Astrocyte (in vitro differentiated cells and primary cell): ENCODE measurements at places on chromosomes 3 and 15.

DNA sequence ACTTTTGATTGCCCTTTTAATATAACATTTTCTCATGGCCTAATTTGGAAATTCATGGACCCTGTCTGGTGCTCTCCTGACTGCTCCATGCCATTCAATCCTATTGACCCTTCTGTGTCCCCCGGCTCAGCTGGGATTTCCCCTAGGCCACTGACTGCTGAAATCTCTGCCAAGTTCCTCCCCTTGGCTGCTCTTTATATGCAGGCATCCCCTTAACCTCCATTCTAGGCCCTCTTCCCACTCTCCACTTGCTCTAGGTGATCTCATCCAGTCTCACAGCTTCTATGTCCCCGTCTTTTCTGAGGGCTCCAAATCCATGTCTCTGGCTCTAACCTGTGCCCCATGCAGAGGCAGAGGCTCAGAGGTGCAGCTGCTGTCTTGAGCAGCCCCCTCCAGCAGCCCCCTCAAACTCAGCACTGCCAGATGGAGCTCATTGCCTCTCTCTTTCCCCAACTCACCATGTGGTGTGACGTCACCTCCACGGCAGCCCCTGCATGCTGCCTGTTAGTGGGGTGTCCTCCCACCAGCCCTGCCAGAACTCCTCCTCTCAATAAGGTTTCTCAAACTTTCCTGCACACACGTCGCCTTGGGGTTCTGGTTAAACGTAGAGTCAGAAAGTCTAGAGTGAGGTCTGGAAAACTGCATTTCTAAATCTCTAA, 6.6 kb downstream of the FSD2 start:
- DNase-seq, result no peak

DNA sequence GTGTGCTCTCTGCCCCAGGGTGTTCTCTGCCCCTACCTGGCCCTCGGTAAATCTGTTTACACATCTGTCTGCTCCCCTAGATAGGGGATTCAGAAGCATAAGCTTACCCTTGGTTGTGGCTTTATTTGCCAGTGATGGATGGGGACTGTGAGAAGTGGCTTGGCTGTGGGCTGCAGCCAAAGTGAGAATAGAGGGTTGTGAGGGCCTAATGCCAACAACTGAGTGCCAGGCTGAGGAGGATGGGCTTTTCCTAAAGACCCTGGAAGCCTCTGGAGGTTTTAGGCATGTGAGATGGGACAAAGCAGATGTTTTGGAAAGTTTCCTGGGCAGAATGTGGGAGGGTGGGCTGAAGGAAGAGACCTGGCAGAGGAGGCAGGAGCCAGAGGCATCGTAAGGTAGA, 15.4 kb upstream of the APEH start:
- no peak for DNase-seq

DNA sequence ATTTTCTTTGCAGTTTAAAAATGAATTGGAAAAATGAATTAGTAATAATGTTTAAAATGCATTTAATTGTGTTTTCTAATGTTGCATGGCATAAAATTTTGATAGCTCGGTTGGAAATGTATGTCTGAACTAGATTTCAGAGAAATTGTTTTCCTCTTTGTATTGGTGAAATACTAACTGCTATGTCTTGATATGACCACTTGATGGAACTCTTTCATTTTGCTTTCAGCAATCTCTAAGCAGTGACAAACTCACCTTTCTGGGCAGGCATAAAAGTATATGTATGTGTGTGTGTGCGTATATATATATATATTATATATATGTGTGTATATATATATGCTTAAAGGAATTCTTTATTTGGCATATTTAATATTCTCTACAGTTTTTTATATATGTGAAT, 239.3 kb upstream of the ZNF717 start:
- DNase-seq, result peak; percentile 16

DNA sequence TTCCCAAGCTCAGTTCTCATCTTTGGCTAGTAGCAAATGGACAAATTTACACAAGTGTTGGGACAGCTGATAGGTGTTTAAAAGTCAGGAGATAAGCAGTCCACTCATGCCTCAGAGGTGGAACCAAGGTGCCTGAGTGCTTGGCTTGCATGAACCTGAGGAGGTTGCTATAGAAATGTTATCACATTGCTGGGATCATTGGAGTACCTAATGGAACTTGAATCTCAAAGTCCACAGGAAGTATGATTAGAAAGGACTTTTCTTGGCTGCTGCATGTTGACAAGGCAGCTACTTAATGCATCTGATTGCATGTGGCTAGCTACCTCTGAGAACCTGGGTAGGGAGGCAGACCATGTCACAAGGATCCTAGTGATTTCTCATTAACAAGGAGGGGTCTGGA, 39.5 kb upstream of the C3orf80 start:
- DNase-seq, result no peak

GRCh38 chr3:100265016-100265415, 4.2 kb downstream of the TBC1D23 start:
- DNase-seq, result no peak

- DNase-seq, result no peak
These were observed 47.0 kb downstream of the OSBPL10 start for GRCh38 chr3:31934018-31934417.

DNA sequence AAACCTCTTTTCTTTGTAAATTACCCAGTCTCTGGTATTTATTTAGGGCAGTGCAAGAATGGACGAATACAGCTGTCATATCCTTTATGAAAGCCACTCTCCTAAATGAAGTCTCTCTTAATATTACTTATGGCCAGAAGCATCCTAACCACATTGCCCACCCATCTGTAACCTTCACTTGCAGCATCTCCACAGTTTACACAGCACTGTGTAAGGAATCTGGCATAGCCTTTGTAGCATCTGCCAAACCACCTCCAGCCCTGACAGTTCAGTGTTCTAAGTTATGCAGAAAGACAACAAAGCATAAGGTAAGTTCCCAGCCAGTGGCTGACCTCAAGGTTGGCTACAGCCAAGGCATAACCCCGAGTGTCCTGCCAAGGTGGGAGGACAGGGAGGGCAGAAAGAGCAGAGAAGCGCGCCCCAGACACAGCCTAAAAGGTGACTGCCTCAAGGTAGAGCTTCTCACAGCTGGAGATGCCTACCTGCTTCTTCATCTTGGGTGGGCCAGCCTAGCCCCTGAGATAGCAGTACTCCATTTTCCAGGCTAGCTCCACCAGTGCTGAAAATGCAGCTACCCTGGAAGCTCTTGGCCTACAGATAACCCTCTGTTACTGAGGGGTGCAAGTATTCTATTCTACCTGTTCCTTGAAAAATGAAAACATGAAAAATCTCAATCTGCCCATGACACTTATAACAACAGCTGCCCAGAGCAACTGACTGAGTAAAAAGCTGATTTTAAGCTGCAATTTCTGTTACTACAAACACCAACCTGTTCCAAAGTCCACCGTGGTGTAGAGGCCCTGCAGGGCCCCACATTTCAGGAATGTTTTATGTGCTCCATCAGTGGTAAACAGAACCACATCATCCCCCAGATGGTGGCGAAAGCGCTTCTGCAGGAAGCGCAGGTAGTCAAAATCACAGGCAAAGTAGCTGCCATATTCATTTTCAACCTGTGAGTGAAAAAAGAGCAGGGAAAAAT, 39.3 kb downstream of the GLB1 start:
- peak; percentile 41 for DNase-seq

- DNase-seq, result no peak
These were observed 77.9 kb downstream of the ADAMTS17 start for GRCh38 chr15:100263721-100264455.

DNA sequence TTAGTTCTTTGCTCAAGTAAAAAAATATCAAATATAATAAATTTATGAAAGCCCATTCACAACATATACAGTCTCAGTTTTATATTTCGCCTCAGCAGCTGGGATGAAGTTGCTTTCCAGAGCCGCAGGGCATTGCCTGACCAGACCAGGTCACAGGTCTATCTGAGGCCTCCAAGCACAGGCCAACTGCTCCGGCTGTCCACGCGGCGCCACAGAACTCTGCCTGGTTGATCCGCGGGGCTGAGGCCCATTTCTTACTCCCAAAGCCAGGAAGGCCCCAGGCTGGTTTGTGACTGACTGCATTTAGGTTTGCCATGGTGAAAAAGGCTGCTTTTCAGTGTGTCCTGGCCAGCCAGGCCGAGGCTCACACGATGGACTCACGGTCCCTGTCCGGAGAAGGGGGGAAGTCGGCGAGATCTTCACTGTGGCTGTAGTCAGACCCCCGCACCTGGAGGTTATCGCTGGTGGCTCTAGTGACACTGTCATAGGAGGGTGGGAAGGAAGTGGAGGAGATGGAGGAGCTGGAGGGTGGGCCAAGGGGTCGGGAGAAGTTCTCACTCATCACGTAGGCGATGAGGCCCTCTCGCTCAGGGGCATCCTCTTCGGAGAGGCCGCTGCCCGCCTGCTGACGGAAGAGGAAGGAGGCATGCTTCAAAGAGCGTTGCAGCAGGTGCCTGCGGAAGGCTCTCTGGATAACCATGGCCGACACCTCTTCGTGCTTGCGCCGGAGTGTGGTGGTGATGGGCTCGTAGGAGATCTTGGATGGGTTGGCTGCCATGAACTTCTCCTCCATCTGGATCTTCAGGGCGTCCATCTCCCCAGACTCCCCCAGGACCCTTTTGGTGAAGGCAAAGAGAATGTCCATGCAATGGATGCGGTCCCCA, 54.1 kb downstream of the EXOG start:
- no peak for DNase-seq

DNA sequence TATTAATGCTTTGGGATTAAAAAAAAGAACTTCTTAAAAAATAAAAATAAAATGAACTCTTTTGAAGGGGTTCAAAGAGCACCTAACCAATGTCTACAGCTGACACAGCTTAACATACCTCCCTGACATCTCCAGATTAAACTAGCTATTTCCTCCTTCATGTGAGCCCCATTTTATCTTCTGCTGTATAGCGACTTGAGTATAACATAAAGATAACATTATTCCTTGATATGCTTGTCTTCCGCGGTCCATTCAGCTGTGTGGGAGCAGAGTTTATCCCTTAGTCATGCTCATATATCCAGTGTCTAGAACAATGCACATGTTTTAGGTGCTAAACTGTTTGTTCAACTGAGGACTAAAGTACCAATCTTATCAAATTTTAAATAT, 7.8 kb upstream of the CHRM5 start:
- DNase-seq, result no peak

- no peak for DNase-seq
These were observed 1097.6 kb upstream of the CFAP20DC start for GRCh38 chr3:60147249-60147950.

- DNase-seq, result no peak
These were observed 51.0 kb downstream of the NKIRAS1 start for GRCh38 chr3:23865595-23866396.

GRCh38 chr3:172070269-172070668, 30.9 kb downstream of the FNDC3B start:
- no peak for DNase-seq

DNA sequence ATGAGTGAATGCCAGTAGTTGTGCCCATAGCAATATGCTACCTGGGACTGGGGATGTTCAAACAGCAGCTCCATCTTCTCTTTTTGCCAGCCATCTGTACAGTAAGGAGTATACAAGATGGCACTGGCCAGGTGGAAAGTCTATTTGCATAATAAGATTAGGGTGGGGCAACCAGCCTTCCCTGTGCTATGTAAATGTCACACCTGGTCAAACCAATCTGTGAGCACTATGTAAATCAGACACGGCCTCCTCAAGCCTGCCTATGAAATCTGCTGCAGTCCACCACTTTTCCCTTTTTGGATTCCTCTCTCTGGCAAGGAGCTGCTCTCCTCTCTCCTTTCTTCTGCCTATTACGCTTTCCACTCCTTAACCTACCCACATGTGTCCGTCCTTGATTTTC, 53.0 kb downstream of the C3orf80 start:
- DNase-seq, result no peak

- DNase-seq, result peak; percentile 84
These were observed 360.8 kb upstream of the PROK2 start for GRCh38 chr3:72145506-72146380.

DNA sequence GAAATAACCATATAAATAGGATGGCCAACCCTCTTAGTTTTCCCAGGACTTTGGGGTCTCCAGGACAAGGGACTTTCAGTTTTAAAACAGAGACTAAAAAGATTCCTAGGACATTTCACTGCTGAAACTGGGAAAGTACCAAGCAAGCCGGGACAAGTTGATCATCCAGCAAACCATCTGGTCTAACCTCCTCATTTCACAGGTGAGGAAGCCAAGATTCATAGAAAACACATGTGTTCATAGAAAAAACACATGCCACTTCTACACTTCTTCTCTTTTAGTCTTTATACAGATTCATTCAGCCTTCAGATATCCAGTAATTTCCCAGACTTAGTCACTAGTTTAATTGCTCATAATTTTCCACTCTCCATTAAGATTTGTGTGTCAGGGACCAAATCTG, 165.6 kb upstream of the CCDC54 start:
- no peak for DNase-seq

- no peak for DNase-seq
These were observed 5.7 kb upstream of the CCDC80 start for GRCh38 chr3:112646623-112647022.

GRCh38 chr3:36405190-36405589, 24.9 kb downstream of the STAC start:
- peak; percentile 14 for DNase-seq

DNA sequence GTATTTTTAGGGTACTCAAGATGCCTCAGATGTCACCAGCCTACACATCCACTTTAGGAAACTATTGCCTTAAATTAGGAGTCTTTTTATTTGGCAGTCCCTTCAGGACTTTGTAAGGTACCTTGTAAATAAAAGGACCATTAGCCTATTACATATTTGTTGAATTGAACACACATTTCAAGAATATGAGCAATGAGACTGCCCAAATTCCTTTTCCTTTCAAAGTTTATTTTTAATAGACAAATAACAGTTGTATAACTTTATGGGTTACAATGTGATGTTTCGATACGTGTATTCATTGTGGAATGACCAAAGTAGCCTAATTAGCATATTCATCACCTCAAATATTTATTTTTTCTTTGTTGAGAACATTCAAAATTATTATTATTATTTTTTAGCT, 176.7 kb upstream of the PDZRN3 start:
- no peak for DNase-seq

GRCh38 chr3:57100046-57100695, 39.7 kb downstream of the SPATA12 start:
- DNase-seq, result no peak
